H1 (cell line): ENCODE measurements at places on chromosomes 4 and X.

DNA sequence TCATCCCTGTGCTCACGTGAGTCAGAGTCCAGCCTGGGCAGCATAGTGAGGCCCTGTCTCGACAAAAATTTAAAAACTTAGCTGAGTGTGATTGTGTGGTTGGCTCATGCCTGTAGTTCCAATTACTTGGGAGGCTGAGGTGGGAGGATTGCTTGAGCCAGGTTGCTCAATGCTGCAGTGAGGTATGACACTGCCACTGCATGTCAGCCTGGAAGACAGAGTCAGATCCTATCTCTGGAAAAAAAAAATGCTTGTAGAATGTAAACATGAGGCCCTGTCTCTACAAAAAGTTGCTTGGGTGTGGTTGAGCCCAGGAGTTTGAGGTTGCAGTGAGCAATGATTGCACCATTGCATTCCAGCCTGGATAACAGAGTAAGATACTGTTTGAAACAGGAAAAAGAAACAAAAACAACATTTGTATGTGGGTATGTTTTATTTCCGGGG, 11.3 kb upstream of the YTHDC1 start:
- no peak for DNase-seq

GRCh38 chrX:119871245-119871598, 311 bp downstream of the RNF113A start:
- no peak for DNase-seq

GRCh38 chr4:165788686-165789463, 84.2 kb upstream of the TLL1 start:
- no peak for DNase-seq

GRCh38 chr4:179728305-179728704, 2286.1 kb upstream of the AGA start:
- no peak for DNase-seq

GRCh38 chrX:154779261-154779660, 16.6 kb downstream of the DKC1 start:
- no peak for DNase-seq

- no peak for DNase-seq
Observed at GRCh38 chr4:78984593-78984992, 45.4 kb upstream of the PAQR3 start.

DNA sequence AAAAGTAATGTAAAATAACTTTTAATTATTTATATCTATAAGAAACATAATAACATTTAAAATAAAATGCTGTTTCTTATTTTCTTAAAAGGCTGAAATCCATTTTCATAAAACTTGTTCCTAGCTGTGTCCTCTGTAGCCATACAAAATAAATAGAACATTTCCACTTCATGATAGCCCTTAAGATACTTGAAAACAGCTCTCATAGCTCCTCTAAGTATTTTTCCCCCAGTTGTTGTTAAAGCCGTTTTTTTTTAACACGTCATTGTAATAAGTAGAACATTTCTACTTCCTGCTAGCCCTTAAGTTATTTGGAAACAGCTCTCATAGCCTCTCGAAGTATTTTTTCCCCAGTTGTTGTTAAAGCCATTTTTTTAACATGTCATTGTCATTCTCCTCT, 97.3 kb upstream of the SOX3 start:
- no peak for DNase-seq

- no peak for DNase-seq
Observed at GRCh38 chrX:95733426-95733825, 951.2 kb upstream of the DIAPH2 start.

DNA sequence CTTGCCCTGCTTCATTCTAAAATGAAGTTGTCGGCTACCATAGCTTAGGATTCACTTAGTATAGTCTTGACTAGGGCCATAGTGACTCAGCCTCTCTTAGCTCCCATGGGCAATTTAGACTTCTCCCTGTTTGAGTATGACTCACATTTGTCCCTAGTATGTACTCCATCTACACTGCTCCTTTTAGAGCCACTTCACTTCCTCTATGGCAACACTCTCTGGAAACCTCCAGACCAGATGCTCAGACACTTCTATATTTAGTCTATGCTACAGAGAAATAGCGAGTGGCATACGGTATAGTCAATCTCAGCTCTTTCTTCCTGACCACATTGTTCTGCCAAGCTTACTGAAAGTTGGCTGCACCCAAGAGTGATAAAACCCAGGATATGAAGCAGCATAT, 11.2 kb downstream of the MEPE start:
- DNase-seq, result no peak

GRCh38 chr4:90074322-90074886, 52.8 kb upstream of the CCSER1 start:
- DNase-seq, result peak; percentile 13

DNA sequence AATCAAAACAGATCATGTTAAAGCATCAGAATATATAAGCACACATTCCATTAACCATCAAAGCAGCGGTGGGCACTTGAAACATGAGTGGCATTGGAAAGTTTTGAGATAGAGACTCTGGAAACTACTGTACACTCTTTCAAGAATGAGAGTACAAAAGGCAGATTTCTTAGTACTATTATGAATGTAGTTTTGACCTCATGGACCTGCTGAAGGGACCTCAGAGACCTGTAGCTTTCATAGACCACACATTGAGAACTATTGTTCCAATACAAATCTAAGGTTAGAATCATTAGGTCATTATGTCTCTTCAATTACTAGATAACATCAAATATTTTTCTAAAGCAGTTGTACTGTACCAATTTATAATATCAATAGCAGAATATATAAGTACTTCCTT, 283.6 kb downstream of the RPA4 start:
- DNase-seq, result no peak

DNA sequence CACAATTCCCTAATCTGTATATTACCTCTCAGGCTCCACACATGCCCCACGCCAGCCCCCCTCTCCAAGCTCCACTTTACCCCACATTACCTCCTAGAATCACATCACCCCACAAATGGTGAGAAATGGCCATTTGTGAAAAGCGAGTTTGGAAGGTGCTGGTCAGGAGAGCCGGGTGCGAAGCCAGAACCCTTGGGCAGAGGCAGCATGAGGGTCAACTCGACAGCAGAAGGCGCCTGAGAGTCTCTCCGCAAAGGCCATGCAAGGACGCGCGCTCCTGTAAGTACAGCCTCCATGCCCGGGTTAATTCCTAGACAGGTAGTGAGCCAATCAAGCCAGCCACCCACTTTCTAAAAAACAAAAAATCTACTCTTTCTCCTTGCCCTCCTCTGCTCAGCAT, 42.4 kb downstream of the RHOXF2 start:
- DNase-seq, result no peak

- DNase-seq, result no peak
Observed at GRCh38 chr4:37970702-37971101, 10.5 kb downstream of the PTTG2 start.

DNA sequence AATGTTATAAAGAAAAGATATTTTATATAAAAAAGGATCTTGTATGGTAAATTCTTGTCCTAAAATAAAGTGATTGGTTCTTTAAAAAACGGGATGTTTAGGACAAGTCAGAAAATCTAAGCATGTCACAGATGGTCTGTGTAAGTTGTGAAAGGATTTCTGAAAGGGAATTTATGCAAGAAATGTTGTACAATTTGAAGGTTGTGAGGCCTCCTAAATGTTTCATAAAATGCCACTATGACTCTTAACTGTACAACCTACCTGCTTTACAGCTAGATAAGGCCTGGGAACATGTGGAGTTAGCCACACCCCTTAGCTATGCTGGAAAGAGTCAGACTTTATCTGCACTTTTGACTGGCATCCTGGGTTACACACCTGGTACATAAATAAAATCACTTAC, 951.5 kb upstream of the POU3F4 start:
- no peak for DNase-seq

DNA sequence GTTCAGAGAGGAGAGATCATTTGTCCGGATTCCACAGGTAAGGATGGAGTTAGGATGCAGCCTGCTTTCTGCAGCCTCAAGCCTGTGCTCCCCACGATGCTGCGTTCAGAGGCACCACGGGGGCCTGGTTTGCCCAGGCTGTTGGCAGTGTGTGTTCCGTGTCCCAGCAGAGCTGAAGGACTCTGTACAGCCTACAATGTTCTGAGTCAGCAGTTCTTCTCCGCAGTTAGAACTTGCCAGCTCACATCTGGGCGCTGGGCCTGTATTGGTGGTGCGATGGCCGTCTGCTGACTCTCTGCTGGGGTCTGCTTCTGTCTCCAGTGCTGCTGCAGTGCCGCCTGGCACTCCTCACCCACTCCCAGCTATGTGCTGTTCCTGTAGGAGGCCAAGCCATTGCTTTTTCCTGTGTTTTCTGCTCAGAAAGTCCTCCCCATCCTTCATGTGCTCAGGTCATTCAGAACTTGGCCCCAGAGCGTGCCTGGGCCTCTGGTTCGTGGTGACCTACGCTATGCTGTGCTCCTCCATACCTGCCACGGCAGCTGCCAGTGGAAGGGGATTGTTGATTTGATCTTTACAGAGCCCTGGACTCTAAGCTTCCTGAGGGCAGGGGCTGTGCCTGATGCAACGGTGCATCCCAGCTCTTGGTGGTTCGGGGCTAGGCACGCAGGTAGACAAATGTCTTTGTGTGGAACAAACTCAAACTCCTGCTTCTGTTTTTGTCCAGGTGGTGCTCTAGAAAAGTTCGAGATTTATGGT, 42.6 kb upstream of the TADA2B start:
- DNase-seq, result no peak

- no peak for DNase-seq
Observed at GRCh38 chr4:2066571-2067445, 7.7 kb downstream of the NAT8L start.

- no peak for DNase-seq
Observed at GRCh38 chr4:2806390-2807355, 13.8 kb downstream of the SH3BP2 start.

GRCh38 chr4:21887481-21887880, 61.1 kb downstream of the KCNIP4 start:
- DNase-seq, result no peak

- peak; percentile 60 for DNase-seq
Observed at GRCh38 chr4:174714393-174715211, 114.4 kb downstream of the GLRA3 start.

GRCh38 chr4:7487502-7487901, 52.8 kb upstream of the PSAPL1 start:
- no peak for DNase-seq

DNA sequence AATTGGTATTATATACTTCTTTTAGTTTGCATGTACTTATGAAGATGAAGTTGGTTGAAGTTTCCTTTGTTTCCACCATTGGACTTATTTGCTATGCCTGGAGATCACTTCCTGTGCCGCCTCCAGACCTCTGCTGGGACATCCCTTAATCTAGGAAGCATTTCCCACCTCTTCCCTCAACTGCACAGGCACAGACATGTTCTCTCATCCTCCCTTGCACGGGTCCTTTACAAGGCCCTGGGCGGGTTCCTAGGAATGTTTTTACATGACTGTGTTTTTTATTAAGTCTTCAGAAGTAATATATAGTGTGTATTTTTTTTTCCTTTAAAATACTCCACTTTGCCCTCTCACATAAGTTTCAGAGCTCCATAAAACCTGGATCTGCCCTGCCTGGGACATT, 51.0 kb downstream of the TMEM131L start:
- DNase-seq, result no peak

GRCh38 chr4:112127803-112128202, 17.5 kb upstream of the FAM241A start:
- no peak for DNase-seq

DNA sequence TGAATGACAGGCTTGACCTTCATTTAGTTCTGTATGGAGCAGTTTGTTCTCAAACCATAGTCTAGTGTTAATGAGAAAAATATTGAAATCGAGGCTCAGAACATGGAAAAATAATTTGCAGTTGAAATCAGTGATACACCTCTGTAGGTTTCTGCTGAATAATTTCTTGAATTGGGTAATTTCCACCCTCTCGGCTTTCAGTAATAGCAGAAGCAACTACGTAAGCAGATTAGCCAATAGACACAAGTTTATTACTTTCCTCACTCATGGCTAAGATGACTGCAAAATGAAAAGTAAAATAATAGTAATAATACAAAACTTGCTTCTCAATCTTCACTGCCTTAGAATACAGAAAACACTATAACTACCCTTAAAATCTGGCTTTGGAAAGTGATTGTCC, 46.0 kb downstream of the USP38 start:
- DNase-seq, result no peak

- no peak for DNase-seq
Observed at GRCh38 chr4:108825737-108826136, 62.9 kb upstream of the ETNPPL start.

DNA sequence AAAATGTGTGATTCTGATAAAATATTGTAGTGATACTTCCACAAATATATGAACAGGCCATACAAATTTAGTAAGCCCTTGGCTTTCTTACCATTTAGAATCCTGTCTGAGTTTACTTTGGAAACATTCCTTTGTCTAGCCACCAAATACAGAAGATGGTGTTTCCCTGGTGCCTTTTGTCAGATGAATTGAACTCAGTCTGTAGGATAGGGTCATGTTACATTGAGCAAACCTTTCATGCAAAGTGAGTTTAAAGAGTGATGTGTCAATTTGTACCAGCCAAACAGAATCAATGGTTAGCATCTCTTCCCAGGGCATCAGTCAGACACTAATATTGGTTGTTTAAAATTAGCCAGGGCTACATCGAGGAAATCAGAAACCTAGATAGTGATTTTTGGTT, 1443.4 kb downstream of the ARAP2 start:
- no peak for DNase-seq

DNA sequence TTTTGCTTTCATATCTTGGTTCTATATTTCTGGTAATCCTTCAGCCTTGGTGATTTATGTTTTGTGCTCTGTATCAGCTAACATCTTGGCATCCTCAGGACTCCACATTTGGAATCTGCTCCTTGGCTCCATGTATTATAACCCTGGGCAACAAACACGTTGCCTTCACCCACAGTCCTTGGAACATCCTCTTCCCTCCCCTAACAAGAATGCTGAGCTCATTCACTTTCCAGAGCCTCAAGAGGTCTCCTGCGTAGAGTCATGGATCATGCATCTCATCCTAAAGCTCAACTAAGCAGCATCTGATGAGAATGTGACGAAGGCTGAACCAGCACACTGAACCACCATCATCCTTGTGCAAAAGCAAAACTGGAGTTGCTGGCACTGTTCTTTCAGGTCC, 60.5 kb upstream of the C1GALT1C1 start:
- DNase-seq, result no peak

DNA sequence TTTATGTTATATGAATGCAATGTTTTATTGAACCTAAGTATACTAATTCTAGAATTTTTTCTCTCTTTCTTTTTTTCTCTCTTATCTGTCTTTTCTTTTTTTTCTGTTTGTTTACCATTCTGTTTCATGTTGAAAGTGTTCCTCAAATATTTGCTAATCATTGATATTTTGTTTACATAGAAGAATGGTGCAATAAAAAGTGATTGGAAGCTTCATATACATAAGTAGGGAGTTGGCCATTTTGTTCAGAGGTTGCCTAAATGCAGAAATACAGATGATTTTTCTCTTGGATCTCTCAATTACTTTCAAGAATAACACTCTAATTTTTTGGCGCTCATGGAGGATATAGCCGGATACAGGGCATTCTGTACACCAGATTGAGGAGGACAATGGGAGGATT, 5.7 kb upstream of the SERTM2 start:
- no peak for DNase-seq

DNA sequence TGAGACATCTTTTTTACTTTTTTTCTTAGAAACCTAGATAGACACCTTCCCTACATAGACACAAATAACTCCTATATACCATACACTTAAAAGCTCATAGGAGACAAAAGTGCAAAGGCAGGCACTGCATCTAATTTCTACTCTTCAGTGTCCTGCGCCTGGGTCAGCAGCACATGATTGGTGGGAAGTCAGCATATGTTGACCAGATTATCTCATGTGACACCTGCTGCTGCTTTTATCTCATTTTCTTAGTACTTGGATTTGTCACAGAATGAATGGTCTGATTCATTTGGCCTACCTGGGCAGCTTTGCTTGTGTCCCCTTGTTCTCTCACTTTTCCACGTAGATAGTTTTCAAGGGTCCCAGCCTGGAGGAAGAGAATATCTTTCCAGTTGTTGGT, 24.9 kb upstream of the LNX1 start:
- no peak for DNase-seq
